ENCODE measurements at places on chromosomes 1 and 21.

DNA sequence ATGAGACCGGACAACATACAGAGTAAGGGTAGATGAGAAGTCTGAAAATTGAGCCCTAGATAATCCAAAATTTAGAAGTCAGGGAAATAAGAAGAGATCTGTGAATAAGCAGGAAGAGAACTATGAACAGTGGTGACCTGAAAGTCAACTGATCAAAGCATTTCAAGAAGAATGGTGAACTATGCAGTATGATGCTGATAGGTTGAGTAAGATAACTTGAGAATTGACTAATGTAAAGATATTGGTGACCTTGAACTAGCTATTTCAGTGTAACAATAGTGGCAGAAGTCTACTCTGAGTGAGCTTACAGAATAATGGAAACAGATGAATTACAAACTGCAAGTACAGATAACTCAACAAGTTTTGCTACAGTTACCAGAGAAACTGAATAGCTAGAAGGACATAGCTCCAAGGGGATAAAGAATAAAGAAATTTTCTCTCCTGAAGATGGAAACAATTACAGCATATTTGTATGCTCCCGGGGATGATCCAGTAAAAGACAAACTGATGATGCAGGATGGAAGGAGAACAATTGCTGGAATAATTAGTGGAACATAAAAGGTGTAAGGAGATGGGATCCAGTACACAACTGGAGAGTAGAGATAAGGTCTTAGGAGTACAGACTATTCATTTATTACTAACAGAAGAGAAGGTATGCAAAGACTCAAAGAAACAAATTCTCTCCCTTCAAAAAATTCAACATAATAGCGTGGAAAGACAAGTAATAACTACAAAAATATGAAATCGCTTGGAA, 10.9 kb downstream of the NRDC start:
- no peak for DNase-seq

DNA sequence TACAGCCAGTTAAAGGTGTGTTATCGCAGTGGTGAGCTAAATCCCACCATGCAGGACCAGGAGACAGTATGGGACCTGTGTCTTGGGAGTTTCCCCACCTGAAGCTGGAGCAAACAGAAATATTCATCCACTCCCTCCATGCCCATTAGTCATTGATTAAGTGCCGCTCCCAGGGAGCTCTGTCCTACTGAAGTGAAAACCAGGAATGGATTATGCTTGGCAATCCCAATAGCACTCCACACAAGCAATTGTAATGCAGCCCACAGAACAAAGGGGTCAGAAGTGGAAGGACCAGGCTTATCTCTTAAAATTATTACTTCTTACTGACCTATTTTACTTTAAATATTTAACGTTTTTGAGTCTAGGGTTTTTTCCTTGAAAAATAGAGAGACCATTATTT, 1005.4 kb downstream of the ADGRL2 start:
- no peak for DNase-seq

DNA sequence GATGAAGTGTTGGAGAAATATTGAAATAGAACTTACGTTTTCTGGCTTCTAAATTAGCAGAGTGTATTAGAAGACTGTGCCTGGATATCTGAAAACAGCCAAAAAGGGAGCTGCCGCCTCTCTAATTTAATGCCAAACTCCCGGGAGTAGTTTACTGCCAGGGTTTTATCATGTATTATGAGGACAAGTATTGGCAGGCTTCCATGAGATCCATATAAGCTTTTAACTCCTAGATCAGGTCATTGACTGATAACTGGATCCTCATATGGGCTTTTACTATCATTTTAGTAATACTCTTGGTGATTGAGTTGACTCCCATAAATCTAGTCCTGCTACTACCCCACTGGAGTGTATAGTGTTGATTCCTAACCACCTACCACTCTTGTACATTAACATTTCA, 178.4 kb upstream of the CXADR start:
- no peak for DNase-seq

DNA sequence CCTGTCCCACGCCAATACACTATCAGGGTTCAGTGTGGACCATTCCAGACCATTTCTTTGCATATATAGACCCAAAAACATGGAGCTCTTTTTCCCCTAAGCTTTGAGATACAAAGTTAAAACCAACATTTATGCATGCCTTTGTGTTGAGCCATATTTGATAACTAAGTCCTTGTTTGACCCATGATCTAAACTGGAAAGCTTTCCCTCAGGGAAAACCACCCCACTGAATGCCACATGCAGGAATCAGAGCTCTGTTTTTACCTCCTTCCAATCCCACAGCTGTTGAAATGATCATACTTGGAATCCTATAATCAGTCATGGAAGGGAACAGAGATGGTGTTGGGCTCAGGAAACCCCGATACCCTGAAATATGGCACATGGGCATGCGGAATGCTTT, 14.8 kb upstream of the SLC45A1 start:
- no peak for DNase-seq

- DNase-seq, result no peak
Measured at GRCh38 chr1:96703186-96703585, 18.4 kb upstream of the PTBP2 start.

- DNase-seq, result no peak
Measured at GRCh38 chr1:4397196-4397595, 257.2 kb upstream of the AJAP1 start.

DNA sequence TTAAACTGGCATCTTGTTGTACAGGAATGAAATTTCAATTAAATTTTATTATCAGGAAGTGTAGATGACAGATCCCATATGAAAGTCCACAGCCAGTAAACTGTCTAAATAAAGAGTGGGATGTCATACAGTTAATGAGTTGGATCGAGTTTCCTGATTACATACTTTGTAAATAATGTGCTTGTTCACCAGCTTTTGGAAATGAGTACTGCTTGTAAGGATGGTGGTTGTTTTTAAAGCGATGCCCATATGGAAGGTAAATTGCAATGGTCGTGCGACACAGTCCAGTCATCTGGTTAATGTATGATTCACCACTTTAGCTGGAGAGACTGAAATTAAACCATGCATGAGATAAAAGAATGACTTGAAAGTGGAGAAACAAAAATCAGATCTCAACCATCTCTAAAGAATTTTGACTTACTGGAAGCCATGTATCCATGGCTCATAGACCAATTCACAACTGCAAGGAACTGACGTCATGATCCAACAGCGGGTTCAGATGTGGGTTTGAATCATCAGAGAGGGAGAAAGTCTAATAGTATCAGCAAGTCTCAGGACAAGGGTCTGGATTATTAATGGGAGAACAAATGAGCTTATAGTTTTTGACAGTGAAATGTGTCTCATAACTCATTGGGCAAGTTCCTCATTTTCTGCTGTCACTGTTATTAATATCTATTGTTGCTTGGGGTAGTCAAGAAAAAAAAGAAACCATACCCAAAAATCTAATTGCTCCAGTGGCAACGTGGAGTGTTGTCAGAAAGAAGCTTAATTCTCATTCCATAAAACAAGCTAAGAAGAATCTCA, 49.0 kb downstream of the MAP10 start:
- peak; percentile 92 for DNase-seq

GRCh38 chr1:45014321-45015028, 2.4 kb downstream of the UROD start:
- no peak for DNase-seq

- no peak for DNase-seq
Measured at GRCh38 chr1:111857194-111857651, 101.5 kb downstream of the DDX20 start.

GRCh38 chr1:115082949-115083348, 6.4 kb downstream of the TSPAN2 start:
- DNase-seq, result no peak

GRCh38 chr1:175604942-175605286, 138.5 kb downstream of the TNR start:
- DNase-seq, result no peak

- DNase-seq, result peak; percentile 81
Measured at GRCh38 chr1:145782272-145783099, 41.4 kb downstream of the RNF115 start.

DNA sequence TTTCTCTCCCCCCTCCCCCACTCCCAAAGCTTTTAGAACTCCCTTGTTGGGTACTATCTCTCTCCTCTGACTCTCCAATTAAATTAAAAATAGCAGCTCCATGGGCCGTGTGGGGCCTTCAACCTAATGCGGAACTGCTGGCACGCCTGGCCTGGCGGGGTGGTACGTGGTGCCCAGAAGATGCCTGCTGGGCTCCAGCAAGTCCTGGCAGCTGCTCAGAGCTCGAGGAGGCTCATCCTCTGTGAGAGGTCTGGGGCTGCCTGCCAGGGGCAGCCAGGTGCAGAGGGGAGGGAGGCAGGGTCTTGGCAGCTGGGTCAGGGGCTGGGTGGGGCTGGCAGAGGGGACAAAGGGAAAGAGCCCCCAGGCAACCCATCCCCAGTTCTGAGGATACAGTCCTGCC, 74.4 kb downstream of the ACTL8 start:
- no peak for DNase-seq

DNA sequence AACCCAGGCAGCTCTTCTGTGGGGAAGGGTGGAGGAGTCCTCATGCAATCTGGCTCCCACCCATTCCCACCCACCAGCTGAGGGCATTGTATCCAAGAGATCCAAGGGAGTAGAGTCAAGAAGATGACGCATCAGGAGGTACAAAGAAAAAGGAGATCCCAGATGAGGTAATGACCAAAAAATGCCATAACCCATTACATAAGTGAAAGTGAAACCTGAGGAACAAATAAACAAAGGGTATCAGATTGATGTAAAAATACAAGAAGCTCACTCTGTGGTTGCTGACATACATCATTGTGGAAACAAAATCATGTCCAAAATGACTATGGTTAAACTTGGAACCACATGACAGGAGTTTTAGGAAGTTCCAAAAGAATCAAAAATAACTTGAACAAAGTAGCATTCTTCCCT, 42.5 kb downstream of the CCN1 start:
- peak; percentile 55 for DNase-seq

- DNase-seq, result peak; percentile 99
Measured at GRCh38 chr1:12477936-12478611, 139.9 kb downstream of the DHRS3 start.

DNA sequence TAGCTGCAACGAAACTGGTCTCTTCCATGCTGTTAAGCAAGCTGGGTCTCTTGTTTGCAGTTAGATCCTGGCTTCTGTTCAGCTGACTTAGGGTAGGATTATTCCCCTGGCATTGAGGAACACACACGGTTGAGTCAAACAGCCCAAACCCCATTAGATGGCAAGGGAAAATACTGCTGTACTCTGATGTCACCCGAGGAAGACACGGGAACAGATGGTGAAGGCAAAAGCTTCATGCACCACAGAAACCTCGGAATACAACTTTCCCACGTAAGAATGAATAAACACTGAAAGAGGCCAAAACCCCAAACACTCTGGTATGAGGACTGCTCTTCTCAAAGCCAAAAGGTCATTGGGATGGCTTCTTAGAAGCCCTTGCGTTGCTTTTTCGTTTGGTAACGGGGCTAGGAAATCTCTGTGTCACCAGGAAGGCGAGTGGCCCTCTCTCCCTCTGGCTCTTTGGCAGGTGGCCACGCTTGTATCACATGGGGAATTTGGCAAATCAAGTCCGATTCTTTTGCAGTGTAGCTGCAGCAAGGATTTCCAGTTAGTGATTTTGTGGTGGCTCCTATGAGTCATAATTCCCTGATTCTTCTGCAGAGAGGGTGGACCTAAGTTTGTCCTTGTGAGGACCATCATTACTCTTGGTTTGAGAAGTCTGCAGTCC, 16.7 kb upstream of the LYST start:
- DNase-seq, result peak; percentile 99

DNA sequence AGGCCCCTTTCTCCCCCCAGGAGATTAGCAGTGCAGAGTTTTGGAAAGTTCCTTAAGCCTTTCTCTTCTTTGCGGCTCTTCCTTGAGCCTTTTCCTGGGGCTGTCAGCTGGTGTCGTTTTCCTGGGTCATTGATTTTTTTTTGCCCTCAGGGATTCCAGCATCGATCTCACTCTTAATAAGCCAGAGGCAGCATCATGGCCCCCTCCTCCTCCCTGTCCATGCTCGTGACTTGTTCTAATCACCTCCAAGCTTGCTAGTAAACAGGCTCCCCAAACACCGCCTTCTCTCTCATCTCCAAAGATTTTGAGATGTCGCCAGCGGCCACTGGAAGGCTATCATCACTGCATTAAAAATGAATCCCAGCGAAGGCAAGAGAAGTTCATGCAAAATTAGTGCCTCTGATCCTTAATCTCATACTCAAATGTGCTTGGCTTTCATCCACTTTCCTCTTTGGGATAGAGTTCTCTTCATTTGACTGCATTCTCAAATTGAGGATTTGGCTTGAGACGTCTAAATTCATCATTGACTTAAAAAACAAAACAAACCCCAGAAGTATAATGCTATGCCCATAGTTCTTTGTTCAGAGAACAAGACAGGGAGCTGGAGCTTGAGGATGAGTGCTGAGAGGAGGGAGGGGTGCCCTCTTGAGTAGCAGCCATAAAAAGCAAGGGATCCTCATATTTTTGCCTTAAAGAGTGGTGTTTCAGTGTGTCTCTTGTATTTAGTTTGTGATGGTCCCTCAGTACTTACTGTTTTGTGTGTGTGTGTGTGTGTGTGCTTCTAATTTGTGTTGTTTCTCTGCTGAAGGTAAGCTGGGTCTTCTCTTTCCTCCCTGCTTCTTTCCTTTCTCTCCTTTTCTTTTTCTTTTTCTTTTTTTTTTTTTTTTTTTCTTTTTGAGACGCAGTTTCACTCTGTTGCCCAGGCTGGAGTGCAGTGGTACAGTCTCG, 3.2 kb downstream of the EVA1C start:
- DNase-seq, result no peak

DNA sequence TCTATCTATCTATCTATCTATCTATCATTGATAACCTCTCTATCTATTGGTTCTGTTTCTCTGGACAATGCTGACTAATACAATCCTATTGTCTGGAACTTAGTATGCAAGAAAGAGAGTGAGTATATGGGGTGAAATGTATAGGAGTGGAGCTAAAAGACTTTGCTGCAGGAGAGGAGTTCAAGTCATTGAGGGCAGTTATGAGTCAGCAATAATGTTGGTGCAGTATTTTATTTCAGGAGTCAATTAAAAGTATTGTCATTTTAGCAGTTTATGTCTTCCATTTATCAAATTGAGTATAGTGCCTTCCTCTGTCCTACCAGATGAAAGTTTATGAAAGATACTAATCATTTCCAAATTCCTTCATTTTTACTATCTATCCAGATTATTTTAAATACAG, 55.8 kb downstream of the MAP3K7CL start:
- no peak for DNase-seq

Data from BJ (cell line).